EH (cell line): ENCODE measurements at places on chromosomes 7 and 10.

DNA sequence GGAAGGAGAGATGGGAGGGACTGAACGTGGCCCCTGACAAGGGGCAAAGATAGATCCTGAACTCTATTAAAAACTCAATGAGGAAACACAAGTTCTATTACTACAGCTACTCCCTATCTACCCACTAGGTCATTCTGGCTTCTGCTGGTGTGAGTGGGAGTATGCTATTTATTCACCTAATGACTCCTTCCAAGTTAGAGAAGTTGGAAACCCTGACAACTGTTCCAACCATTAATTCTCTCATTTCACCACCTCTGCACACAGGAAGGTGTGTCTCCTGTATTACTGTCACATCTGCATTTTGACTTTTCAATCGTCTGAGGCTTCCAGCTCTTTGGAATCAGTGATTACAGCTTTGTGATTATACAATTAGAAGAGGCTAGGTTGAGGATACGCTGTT lies 169.4 kb upstream of the ADO start:
- no peak for DNase-seq

DNA sequence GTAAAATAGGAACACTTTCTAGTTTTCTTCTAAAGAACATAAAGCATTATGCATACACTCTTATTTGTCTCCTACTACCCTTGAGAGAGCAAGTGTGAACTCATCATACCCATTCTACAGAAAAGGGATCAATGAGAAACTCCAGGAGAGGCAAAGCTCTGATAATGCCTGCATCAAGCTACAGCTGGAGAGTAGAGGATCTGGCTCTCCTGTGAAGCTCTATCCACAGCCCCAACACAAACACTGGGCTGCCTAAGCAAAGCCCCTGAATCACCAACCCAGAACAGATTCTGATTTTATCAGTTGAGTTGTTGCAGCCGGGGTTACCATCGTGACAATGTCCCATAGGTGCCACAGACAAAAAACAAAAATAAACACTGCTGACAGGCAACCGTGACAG lies 74.9 kb downstream of the NUDCD3 start:
- DNase-seq: peak; percentile 22

- DNase-seq: peak; percentile 35
Observed at GRCh38 chr10:15370212-15370855, 755 bp downstream of the FAM171A1 start.

GRCh38 chr10:104199567-104199966 lies 32.6 kb downstream of the CFAP43 start:
- DNase-seq: no peak

DNA sequence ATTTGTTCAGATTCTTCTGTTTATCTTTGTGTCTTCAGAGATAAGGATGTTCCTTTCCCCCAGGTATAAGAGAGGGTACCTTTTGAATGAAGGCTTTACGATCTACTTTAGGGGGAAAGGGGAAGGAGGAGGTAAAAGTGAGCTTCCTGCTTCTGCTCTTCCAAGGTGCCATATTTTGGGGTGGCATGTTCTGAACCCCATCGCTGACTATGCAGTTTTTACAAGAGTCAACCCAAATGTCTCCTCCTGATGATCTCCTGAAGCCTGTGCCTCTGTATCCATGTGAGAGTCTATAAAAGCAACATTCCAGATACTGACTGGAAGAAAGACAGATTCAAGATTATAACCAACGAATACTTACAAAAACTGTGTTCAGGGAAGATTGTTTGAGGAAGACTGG lies 102.5 kb downstream of the ZNF277 start:
- no peak for DNase-seq

GRCh38 chr7:109336531-109336930 lies 766.9 kb downstream of the DNAJB9 start:
- DNase-seq: no peak

GRCh38 chr7:85896531-85896930 lies 709.7 kb upstream of the SEMA3D start:
- DNase-seq: no peak

DNA sequence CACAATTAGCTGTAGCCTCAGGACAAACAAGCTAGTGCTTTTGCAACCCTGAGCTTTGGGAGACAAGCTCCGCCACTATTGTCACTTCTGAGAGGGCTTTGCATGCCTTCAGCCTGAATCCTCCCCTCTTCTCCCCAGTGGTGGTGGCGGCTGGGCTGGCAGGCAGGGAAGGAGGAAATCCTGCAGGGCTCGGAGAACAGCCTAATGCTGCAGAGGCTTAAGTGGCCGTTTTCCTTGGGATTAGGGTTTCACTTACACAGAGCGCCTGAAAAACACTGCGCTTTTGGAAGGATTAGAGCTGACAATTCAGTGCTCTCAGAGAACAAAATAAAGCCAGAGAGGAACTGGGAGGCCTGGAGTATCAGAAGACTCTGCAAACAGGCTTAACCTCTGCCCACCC lies 71.3 kb downstream of the PAX2 start:
- DNase-seq: peak; percentile 8
